ENCODE measurements at places on chromosomes 1 and 21.

DNA sequence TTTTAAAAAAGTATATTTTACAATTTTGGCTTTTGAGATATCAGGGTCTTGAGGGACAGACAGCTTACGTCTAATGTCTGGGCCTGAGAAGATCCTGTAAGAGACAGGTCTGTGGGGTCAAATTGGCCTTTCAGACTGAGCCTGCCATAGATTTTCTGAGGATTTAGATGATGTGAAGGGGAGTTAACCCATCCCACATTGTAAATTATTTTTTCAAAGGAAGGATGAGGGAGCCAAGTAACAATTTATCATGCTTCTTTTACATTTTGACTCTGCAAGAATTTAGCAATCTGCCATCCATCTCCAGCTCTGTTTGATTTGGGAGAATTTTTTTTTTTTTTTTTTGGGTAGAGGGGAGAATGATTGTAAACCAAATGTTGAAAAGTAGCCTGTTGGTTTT is 160.9 kb downstream of the ROR1 start:
- no peak for DNase-seq

DNA sequence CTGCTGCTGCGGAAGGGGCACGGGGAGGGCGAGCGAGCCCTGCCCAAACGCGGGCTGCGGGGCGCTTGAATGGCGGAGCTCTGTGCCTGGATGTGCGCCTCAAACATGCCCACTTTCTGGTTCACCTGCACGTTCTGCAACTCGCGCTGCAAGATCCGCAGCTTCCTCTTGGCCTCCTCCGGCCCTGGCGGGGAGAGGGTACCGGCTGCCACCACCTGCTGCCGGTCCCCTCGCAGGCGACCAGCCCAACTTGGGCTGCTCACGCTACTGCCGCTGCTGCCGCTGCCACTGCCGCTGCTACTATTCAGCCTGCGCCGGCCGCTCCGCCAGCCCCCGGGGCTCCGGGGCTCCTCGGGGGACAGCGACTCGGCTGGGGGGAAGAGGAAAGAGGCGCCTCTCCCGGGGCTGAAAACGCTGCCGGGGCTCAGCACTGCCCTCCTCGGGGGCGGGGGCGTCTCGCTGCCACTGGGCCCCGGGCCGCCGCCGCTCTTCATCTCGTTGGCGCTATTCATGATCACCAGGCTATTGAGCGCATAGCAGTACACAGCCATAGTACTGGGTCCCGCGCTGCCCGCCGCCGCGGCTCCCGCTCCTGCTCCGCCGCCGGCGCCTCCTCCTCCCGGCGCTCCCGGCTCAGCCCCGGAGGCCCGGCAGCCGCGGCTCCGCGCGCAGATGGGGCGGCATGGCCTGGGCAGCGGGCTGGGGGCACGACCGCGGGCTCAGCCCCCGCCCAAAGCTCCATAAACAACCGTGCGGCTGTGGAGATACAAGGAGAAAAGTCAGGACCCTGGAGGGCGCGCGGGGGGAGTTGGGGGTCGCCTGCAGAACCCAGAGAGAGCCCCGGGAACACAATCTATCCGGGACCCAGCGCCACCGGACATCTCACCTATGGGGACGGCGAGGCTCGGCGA is 1.9 kb downstream of the ITPKB start:
- DNase-seq: no peak

GRCh38 chr21:25537174-25537573 is 70.1 kb downstream of the MRPL39 start:
- no peak for DNase-seq

GRCh38 chr21:41381731-41382130 is 19.9 kb downstream of the MX2 start:
- DNase-seq: no peak

DNA sequence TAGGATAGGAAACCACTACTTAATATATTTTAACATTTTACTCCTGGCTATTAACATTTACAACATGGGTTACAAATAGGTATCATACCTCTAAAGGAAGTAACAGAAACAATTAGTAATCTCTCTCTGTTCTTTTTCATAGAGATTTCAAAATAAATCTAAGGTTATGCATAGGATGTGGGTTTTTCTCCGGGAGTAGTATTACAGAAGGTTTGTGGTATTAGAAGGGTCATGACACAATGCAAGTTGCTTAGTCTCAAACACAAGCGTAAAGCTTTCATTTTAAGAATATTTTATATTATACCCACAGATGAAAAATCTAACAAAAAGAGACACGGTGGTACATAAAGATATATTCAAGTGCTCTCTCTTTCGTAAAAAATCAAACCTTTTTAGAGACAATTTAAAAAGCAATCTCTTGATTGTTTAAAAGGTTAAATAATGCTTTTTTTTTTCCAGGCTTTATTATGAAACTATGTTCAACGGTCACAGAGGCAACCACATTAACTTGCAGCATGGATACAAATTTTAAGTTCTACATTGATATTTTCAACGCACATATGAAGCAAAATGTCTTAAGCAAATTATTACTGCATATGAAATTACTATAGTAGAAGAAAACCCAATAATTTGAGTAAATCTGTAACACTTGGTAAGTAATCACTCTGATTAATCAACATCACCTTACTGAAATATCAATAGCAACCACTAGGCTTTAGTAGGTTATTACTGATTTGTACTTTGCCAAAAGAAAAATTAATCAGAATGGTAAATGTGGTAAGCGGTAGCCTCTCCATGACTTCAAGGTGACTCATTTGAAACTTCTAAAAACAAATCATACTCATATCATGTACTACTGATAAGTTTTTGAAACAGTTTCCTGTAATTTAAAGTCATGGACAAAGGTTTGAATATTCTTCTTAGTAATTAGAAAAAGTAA is 97.4 kb upstream of the GFI1 start:
- DNase-seq: no peak

DNA sequence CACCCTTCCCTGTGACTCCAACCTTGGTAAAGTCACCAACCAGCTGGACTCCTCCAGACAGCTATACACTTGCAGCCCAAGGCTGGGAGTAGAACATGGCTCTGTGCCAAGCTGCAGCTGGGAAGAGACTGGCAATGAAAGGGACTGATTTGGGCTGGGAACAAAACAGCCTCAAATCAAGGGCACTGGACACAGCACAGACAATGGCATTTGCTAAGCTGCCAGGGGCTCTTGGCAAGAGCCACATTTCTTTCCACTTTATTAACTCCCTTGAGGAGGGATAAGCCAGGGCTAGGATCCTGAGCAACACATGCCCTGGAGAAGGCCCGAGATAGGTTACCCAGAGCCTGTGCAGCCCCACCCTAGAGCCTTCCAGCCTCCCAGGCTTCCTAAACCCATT is 12.0 kb downstream of the SYT11 start:
- DNase-seq: no peak

Measured in HEK293T (cell line).